Activated T-cell treated with anti-CD3 and anti-CD28 coated beads for 1 hour (primary cell): ENCODE measurements at places on chromosomes 2 and 18.

DNA sequence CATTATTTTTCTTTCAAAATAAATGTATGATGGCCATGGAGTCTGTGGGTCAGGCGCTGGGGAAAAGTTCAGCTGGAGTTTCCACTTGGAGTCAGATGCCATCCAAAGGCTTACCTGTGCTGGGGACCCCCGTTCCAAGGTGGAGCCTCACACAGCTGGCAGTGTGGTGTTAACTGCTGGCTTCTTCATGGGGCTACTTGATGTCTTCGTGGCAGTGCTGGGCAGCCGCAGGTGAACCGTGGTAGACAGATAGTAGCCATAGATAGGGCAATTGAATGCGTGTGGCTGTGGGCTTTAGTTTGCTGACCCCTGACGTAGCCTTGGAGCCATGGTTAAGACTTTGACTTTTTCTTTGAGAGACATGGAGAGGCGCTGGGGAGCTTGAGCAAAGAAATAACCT lies 83.1 kb downstream of the HS6ST1 start:
- DNase-seq: no peak

DNA sequence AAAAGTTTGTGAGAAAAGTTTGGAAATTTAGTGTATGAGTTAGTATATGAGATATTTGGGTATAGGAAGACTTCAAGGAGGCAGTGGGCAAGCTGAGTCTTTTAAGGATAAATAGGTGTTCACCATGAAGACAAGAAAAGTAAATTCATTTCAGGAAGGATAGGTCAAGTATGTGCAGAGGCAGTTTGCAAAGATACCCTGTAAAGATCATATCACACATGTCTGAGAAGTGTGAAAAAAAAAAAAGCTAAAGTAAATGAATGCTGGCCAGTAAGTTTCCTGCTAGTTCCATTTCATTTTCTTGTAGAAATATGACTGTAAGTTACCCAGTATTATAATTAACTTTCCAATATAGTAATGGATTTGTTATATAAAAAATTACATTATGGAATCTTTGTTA lies 131.0 kb downstream of the PHLPP1 start:
- DNase-seq: no peak

DNA sequence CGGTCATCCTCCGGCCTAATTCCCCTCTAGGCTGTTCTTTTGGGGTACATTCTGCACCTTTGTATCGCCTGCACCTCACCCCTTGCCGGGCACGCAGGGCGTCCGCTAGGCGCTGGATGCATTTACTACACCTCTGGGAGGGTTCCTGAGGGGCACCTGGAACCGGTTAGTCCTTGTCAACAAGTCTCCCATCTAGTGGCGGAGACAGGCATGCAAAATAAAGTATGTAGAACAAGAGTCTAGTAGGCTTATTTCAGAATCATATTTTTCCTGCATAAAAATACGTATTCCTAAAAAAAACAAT lies 705 bp upstream of the TEX261 start:
- peak; percentile 37 for DNase-seq

- no peak for DNase-seq
Measured at GRCh38 chr2:95670167-95670566, 78.4 kb downstream of the TRIM43 start.

- DNase-seq: no peak
Measured at GRCh38 chr2:74373985-74374384, 6.1 kb downstream of the DCTN1 start.

DNA sequence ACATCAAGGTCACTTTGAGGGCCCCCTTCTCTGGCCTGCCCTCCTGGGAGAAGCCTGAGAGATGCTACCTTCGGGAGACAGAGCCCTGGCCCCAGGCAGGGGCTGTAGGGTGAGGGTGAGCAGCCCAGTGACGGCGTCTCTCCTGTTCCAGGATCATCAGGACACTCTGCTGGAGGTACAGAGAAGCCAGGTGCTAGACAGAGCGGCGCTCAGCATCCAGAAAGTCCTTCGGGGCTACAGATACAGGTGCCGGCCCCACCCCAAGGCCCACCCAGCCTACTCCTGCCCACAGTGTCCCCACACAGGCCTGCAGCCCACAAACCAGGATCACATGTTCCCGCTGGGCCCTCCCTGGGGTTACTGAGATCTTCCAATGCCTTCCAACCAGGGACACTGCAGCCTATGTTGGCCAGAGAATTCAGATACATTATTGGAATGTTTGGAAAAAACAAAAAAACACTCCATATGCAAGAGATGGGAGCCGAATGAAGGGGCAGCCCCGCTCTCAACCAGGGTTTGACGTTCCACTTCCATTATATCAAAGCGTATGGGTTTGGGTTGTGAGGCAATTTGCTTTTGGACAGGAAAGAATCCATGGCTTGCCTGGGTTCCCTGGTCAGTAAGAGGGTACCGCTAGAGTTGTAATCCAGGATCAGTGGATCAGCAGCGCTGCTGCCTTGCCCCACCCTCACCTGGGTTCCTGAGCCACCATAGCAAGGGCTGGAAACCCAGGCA lies 49.5 kb upstream of the GPR17 start:
- DNase-seq: no peak

- DNase-seq: no peak
Measured at GRCh38 chr2:127535918-127536317, 435 bp downstream of the MYO7B start.

GRCh38 chr18:11283479-11284161 lies 134.3 kb upstream of the PIEZO2 start:
- DNase-seq: no peak

GRCh38 chr2:39033980-39034379 lies 86.9 kb downstream of the SOS1 start:
- DNase-seq: no peak

- no peak for DNase-seq
Measured at GRCh38 chr2:227655454-227655853, 11.2 kb upstream of the SCYGR5 start.

DNA sequence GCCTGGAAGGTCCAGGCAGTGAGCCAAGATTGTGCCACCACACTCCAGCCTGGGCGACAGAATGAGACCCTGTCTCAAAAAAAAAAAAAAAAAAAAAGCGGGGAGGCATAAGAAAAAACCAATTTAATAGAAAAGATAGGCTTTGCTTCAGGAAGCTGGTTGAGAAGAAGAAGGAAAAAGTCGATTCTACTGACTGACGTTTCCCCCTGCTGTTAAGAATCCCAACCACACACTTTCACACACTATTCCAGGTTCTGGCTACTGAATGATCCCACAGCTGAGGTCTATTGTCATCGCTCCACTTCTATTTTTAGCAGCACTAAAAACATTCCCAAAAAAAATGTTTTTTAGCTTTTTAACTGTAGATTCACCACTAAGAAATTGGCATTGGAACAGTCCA lies 6.7 kb upstream of the CHCHD5 start:
- DNase-seq: no peak
